ENCODE measurements at places on chromosomes 5 and 9.

GRCh38 chr5:180352116-180353047, 754 bp downstream of the GFPT2 start:
- no peak for DNase-seq

GRCh38 chr9:98101868-98102273, 17.2 kb downstream of the TRIM14 start:
- no peak for DNase-seq

DNA sequence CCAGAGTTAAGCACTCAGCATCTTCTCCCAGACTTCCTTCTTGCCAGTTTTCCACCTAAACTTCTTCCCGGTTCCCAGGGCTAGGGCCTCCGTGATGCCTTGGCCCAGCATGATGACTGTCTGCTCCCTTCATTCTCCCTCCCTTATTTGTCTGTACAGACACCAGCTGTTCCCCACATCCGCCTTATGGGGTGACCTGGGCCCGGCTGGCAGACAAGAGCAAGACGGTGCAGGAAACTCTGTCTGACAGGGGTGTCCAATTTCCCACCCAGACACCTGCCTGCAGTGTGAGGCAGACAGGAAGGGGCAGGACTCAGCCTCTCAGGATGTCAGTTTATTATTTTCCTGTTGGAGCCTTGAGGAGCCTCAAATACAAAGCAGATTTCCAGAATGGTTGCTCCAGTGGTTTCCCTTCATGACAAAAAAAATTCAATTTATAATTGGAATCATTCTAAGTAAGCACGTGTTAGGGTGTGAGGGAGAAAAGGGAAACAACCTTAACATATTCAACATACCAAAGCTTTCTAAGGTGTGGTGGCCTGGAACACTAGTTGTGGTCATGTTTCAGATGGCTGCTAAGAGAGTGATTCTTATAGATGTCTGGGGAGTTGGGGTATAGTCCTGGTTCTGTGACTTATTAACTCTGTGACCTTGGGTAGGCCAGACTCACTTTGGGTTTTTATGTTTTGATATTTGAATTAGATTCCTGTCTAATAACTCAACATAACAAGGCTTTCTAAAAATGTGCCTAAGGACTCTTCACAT, 234.5 kb downstream of the PAPPA start:
- peak; percentile 31 for DNase-seq

DNA sequence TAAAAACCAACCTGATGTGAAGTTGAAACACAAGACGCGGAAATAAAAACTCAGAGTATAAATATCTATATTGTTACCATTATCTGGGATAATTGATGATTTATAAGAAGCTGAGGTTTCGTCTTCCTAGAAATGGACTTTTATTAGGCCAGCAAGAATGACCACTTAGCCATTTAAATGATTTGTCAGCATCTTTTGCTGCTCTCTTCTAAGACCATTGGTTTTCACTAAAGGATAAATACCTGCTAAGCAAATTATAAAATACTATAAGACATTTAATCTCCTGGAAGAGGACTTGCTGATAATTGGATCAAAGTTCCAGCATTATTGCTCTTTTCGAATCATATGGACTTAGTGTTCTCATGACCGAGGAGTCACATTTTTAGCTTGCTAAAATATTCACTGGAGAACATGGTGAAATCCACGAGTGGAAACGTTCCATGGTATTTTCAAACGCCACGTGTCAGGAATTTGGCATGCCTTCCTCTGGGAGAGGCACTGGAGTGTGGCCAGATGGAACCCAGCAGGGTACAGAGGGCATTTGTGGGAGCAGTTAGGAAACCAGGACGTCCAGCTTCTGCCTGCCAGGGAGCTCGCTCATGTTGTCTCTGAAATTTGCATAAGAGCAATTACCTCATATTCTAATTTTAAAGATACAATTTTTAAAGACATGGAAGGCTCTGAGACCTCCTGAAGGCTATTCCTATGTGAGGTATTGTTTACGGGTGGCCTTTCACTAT, 43.1 kb downstream of the TNFAIP8 start:
- DNase-seq: no peak

- no peak for DNase-seq
These were observed 868.5 kb downstream of the MAT2B start for GRCh38 chr5:164373876-164374275.

GRCh38 chr5:62369039-62369438, 34.7 kb downstream of the DIMT1 start:
- DNase-seq: no peak

GRCh38 chr9:120971938-120972337, 45.3 kb upstream of the TRAF1 start:
- DNase-seq: no peak

GRCh38 chr5:133391354-133392136, 220.8 kb downstream of the FSTL4 start:
- no peak for DNase-seq

GRCh38 chr5:108878756-108879155, 131.1 kb downstream of the FER start:
- DNase-seq: no peak

DNA sequence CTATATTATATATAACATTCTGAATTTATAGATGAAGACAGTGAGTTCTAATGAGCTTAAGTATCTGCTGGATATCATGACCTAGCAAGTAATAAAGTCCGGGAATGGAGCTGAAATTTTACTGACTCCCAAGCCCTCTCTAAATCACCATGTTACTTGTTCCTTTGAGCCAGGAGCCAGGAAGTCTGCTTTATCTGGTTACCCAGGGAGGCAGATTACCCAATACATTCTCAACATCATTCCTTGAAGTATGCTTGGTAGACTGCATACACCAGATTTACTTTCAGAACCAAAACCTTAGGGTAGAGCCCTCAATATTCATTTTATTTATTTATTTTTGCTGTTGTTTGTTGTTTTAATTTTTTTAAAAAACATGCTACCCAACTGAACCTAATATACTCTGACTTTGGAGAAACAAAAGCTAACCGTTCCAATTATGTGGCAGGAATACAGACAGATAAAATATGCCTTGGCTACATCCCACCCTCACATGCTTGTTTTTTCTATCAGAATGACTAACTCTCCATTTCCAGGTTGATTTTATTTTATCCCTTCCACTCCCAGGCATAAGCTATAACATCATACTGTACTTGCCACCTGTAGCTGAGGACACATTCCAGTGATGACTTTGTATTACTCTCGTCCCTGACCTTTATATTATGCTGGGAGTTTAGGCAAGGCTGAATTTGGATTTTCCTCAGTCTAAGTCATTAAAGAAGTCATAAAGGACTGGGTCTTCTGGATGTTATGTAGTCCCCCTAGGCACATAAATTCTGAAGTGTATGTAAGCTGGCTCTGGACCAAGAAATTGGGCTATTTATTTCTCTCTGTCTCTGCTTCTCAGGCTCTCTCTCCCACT, 82.0 kb downstream of the YIPF5 start:
- DNase-seq: peak; percentile 37

DNA sequence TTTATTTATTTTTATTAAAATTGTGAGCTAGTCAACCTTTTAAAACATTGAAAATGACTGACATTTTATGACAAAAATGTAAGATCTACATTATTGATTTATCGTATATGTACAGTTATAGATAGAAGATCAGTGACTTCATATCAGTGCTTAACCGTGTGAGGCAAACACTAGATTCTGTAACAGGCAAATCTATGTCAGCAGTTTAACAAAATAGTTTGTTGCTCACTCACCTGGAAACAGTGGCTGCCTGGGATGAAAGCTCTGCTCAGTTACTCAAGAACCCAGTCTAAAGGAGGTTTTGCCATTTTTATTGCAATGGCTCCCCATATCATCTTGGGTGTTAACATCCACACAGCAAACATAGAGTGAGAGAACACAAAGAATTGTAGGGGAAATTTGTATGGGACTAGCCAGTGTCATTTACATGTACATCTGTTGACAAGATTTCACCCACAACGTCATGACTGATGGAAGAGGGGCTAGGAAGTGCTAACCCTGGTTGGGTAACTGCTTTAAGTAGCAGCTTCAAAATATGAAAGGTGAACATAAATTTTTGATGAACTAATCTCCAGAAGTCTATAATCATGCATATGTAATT, 49.0 kb downstream of the SGCD start:
- no peak for DNase-seq

- peak; percentile 46 for DNase-seq
These were observed 5.0 kb upstream of the C9 start for GRCh38 chr5:39369123-39369815.

- no peak for DNase-seq
These were observed 1967.0 kb upstream of the CDH9 start for GRCh38 chr5:29005386-29005785.

DNA sequence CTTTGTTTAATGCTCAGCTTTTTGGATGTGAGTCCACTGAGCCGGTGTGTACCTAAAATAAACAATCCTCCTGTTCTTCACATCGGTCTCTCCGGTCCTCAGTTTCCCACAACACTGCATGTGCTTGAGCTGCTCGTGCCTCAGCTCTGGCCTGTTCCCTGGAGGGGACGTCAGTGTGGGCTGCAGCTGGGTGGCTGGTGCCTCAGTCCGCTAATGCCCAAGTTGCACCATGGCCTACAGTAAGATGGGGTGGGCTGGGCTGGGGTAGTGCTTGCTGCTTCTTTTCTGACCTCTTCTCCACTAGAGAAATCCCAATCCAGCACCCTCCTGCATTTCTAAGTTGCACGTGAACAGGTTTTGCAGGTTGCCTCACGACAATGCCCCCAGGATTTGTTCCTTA, 595 bp upstream of the BTNL9 start:
- no peak for DNase-seq

- peak; percentile 72 for DNase-seq
These were observed 78.1 kb downstream of the NDUFAF2 start for GRCh38 chr5:61023131-61023530.

DNA sequence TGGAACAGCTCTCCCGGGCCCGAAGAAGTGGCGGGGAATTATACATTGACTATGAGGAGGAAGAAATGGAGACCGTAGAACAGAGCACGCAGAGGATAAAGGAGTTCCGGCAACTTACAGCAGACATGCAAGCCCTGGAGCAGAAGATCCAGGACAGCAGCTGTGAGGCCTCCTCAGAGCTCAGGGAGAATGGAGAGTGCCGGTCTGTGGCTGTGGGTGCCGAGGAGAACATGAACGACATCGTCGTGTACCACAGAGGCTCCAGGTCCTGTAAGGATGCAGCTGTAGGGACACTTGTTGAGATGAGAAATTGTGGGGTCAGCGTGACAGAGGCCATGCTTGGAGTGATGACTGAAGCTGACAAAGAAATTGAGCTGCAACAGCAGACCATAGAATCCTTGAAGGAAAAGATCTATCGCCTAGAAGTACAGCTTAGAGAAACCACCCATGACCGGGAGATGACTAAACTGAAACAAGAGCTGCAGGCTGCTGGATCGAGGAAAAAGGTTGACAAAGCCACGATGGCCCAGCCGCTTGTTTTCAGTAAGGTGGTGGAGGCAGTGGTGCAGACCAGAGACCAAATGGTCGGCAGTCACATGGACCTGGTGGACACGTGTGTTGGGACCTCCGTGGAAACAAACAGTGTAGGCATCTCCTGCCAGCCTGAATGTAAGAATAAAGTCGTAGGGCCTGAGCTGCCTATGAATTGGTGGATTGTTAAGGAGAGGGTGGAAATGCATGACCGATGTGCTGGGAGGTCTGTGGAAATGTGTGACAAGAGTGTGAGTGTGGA, 129.5 kb upstream of the DMRT1 start:
- DNase-seq: no peak

DNA sequence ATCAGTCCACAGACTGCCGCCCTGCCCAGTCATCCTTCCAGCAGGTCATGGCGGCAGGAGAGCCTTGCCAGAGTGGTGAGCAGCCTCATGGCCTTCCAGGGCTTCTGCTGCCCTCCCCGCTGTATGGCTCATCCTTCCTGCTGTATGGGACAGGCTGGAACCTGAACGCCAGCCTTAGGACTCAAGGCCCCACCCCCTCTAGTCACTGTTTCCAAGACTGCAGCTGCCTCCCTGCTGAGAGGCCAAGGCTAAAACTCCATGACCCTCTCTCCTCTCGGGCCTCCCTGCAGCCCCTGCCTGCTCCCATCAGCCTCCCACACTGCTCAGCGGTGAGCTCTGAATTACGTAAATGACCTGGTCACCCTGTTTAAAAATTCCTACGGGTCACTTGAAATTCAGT, 227.5 kb downstream of the AGTPBP1 start:
- no peak for DNase-seq

- no peak for DNase-seq
These were observed 480.8 kb downstream of the GADD45G start for GRCh38 chr9:90085633-90086032.

DNA sequence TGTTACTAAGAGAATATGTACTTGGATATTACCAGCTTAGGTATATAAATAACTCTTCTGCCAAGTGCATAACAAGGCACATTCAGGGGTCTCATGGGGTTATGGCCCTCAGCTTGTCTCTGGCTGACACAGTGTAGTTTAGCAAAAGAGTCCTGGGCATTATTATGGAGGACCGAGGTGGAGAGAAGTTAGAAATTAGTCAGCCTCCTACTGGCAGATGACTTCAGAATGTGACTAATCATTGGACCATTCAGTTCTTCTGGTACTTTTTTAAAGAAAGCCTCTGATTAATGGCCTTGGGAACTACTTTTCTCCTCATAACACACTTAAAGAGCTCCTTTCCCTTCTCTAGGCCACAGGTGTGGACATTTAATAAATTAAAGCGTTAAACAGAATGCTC, 178.9 kb downstream of the SH3GL2 start:
- DNase-seq: no peak
